ENCODE measurements at places on chromosomes 1 and 21.

DNA sequence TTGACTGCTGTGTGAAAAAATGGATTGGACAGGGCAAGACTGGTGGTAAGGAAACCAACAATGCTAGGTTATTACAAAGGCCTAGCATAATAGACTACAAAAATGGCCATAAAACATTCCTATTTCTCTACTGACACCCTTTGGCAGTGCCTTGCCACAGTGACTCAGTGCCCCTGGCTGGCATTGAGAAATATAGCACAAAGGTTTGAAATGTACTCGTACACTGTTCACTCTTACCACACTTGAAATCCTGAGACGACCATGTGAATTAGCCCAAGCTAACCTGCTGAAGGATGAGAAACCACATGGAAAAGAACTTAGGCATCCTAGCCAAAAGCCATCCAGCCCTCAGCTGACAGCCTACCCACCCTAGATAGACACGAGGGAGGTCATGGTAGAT is 149.8 kb upstream of the PALMD start:
- DNase-seq = no peak

GRCh38 chr1:235513495-235514366 is 9.5 kb upstream of the B3GALNT2 start:
- no peak for DNase-seq

GRCh38 chr1:64471218-64472039 is 1.5 kb downstream of the CACHD1 start:
- DNase-seq = peak; percentile 28

DNA sequence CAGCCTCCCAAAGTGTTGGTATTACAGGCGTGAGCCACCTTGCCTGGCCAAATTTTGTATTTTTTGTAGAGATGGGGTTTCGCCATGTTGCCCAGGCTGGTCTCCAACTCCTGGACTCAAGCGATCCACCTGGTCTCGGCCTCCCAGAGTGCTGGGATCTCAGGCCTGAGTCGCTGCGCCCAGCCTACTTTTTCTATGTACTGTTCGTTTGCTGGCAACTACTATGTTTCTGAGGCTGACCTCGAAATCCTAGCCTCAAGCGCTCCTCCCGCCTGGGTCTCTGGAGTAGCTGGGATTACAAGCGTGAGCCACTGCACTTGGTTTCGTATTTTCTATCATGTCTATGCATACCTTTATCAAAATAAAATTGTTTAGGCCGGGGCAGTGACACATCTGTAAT is 675 bp upstream of the TEKT2 start:
- no peak for DNase-seq

GRCh38 chr1:36542024-36542961 is 59.6 kb upstream of the CSF3R start:
- no peak for DNase-seq

DNA sequence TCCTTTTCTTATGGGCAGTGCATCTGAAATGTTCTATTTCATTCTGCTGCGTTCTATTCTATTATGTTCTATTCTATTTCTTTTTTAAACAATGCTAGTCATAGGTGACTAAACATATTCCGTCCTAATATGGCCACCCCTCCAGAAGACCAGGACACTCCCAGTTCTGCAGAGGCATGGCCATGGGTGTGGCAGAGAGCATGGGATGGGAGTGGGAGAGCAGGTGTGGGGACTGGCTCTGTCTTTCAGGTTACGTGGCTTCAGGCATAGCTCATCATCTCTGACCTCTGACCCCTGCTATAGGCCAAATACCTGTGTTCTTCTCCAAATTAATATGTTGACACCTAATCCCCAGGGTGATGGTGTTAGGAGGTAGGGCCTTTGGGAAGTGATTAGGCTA is 33.4 kb upstream of the TLR5 start:
- no peak for DNase-seq

GRCh38 chr1:162192306-162192678 is 122.8 kb downstream of the NOS1AP start:
- no peak for DNase-seq

GRCh38 chr1:161825831-161826230 is 59.7 kb downstream of the ATF6 start:
- no peak for DNase-seq

DNA sequence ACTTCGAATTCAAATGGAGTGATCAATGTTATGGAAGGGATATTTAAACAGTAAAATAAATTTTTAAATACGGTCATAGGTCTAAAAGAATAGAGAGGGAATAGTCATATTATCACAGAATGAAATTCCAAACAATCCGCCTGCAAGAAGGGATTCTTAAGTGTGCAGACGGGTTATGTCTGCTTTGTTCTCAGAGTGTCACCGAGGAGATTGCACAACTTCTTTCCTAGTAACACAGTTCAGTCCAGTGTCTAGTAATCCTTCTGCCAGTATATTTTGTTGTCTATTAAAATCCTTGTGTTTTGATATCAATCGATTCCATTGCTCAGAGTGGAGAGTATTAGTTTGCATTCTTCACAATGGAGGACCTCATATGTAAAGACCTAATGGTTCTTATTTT is 48.4 kb downstream of the LRRC53 start:
- no peak for DNase-seq

DNA sequence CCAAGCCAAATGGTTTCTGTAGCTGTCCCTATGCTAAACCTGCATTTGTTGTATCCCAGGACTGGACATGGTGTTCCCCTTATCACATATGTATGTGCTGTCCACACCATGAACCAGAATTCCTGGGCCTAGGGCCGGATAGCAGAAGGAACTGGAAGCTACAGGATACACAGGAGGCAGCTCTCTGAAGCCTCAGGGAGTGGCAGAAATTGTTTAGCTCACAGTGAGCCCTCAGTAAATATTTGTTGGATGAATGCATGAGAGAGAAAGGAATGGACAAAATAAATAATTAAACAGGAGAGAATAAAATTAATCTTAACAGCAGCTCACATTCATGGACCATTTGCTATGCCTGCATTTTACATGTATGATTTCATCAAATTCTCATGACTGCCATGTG is 2.1 kb downstream of the NIPAL3 start:
- DNase-seq = no peak

- no peak for DNase-seq
These were observed 503 bp upstream of the PIGM start for GRCh38 chr1:160032165-160032820.

- DNase-seq = no peak
These were observed 15.1 kb upstream of the TUT4 start for GRCh38 chr1:52567943-52568342.

DNA sequence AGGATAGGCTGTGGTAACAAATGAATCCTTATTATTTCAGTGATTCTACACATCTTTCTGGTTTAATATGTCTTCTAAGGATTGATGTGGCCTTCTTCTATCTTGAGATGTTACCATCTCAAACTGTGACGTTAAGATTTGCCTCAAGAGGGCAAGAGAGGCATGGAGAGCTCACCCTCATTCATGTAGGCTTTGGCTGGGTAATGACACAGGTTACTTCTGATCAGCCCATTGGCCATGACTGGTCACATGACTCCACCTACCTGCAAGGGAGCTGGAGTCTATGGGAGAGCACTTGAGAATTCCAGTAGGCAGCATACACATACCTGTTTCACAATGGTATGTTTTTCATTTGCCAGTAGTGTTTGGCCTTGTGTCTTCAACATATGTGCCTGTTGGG is 30.0 kb downstream of the CACHD1 start:
- no peak for DNase-seq

- no peak for DNase-seq
These were observed 309.4 kb downstream of the BRINP3 start for GRCh38 chr1:190168116-190168892.

DNA sequence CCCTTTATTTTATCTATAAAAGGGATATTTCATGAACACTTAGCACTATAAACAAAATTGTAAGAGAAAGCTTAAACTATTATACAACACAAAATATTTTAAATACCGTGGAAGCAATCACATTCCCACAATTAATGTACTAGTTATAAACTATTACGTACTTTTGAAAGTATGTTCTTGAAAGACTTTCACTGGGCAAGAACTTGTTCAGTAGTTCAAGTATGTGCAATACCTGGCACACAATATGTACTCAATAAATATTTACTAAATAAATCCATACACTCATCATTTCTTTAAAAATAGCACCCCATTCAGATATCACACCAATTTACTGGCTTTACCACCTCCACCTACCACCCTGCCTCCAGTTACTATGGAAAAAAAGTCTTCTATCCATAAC is 12.6 kb upstream of the FMO2 start:
- no peak for DNase-seq

DNA sequence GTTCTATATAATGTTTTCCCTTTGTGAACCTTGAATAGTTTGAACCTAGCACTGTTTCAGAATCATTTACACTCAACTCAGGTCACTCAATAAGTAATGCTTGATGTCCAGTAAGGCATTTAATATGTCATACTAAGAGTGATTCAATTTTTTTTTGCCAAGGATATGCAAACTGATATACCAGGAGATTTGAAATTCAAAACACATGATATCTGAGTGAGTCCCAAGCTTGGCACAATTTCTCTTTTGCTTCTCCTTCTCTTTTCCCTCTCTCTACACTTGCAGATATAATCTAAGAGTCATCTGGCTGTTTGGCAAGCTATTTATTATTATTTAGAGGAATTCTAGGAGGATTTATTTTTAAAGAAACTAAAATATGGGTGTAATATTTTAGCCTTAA is 61.6 kb upstream of the SPAG17 start:
- DNase-seq = no peak

- no peak for DNase-seq
These were observed 89.2 kb downstream of the PLXNA2 start for GRCh38 chr1:208154679-208155642.

GRCh38 chr1:183859119-183859518 is 54.2 kb downstream of the RGL1 start:
- no peak for DNase-seq

GRCh38 chr21:44872323-44872648 is 1.2 kb downstream of the PTTG1IP start:
- DNase-seq = no peak

DNA sequence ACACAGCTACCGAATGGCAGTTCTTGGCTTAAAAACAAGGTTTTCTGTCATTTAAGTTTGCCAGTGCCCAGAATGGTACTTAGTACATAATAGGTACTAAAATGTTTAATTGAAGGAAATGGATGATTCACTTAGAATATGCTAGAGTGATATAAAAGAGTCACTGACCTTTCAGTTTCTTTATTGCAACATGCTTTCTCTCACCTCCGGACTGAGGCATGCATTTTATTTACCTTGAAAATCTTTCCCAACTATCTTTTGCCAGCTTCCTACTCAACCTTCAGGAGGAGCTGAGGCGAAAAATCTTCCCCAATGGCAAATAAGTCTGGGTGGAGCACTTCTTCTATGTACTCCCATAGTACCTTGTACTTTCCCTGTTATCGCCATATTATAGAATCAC is 244.9 kb downstream of the ZNF648 start:
- no peak for DNase-seq

DNA sequence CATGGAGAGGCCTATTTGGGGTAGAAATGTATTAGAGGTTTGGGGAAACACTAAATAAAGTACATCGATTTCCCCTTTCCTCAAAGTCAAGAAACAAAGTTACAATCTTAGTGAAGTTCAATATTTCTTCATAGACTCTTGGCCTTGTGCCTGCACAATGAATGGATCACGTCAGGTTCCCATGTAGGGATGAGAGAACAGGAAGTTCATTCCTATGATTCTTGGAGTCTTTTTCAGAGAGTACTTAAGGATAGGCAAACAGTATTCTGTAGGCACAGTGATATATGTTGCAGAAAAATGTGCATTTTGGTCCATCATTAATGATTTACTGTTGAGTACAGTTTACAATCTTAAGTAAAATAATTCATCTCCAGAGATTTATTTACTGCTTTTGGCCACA is 275.5 kb downstream of the RGS7 start:
- DNase-seq = no peak

GRCh38 chr21:21816778-21817177 is 818.6 kb downstream of the NCAM2 start:
- DNase-seq = no peak

DNA sequence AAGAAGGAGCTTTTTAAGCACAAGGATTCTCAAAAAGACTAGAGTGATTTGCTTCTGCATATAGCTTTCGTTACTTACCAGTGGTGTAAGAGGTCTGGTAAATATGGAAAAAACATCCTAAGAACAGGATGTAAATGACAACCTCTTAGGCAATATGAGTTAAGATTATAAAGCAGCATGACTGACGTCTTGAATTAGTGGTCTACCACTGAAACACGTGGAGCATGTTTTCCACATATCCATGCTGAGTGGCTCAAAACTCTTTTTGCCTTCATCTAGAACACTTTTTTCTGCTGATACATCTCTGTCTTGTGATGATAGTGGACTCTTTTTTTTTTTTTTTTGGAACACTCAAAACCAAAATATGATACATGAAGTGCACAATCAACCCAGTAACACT is 44.6 kb downstream of the RCAN1 start:
- DNase-seq = no peak

DNA sequence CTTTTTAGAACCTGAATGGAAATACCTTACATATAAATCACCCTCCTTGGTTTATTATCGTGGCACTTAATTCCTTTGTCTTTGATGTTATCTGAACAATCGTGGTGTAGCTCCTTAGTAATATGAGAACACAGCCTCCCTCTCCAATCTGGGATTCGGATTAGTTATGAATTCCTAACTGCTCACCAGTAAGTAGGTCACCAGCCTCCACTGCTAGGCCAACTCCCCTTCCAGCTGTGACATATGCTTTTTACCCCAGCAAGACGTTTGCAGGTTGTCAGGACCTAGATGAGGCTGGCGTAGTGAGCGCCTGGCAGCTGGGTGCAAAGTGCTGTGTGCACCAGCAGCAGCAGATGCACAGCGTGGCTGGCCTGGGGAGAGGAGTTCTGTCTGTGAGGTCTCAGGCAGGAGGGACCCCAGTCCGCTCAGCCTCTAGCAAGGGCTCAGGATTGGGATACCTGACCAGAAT is 38.2 kb downstream of the NTPCR start:
- DNase-seq = peak; percentile 53

DNA sequence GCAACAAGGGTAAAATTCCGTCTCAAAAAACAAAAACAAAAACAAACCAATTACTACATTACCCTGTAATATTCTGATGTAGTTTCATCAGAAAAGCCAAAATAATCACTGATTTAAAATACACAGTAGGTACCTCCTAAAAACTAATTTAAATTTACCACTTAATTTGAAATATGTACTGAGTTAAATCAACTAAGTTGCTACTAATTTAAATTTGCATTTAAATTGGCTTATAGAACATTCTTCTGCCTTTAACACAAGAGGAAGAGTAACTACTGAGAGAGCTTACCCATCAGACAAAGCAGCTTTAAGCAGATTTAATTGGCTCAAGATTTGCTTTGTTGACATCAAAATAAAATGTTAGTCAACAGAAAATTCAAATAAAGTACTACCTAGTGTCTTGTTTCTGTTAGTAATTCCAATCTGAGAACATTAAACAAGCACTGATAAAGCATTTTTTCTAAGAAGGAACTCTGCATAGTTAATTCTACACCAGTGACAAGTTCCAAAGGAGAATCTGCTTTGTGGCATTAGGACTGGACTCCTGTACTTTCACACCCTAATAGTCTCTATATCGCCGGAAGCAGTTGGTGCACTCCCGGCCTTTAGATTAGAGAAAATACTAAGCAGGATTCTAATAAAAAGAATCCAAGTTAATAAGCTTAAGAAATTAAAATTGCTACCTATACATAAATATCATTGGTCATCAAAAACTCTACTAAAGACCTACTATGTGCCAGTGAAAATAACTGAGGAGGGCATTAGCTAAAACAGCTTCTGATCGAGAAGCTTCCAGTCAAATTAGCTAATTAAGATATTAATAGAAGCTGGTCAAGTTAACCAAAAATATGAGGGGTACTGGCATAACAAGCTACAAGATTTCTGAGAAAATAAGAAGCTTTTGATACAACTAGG is 8.4 kb downstream of the LUZP1 start:
- DNase-seq = no peak
